Thoracic aorta (tissue), 2 donors: ENCODE measurements at places on chromosomes 4 and X.

GRCh38 chr4:110615353-110616237 is 7.3 kb downstream of the PITX2 start:
- no peak for DNase-seq

GRCh38 chr4:21387683-21388082 is 560.9 kb downstream of the KCNIP4 start:
- no peak for DNase-seq

DNA sequence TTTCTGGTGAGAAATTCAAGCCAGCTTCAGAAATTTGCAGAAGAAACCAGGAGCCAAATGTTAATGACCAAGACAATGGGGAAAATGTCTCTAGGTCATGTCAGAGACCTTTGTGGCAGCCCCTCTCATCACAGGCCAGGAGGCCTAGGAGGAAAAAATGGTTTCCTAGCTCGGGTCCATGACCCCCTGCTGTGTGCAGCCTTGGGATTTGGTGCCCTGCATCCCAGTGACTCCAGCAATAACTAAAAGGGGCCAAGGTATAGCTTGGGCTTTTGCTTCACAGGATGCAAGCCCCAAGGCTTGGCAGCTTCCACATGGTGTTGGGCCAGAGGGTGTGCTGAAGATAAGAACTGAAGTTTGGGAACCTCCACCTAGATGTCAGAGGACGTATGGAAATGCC is 814.7 kb upstream of the SLIT2 start:
- no peak for DNase-seq

DNA sequence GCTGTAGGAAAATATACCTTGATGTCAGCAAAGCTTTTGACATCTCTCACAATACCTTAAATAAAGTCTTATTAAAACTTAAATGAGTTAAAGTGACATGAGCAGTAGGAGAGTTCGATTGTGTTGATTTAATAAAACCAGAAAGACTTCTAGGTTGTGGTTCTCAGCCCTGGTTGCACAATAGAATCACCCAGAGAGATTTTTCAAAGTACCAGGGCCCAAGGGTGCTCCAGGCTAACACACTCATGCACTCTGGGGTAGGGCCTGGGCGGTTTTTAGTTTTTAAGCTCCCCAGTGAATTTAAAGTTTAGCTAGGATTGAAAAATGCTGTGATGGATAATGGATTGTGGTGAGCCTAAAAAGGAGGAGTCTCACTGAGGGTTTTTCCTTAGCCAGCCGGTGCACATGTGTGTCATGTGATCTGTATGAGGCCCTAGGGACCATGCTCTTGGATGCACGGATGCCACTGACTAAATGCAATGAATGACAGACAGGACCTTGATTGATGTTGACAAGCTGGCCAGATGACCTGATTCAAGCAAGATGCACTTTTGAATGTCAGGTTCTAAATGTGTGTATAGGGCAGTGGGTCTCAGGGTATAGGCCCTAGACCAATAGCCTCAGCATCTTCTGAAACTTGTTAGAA is 185.0 kb downstream of the PTTG2 start:
- DNase-seq: no peak

DNA sequence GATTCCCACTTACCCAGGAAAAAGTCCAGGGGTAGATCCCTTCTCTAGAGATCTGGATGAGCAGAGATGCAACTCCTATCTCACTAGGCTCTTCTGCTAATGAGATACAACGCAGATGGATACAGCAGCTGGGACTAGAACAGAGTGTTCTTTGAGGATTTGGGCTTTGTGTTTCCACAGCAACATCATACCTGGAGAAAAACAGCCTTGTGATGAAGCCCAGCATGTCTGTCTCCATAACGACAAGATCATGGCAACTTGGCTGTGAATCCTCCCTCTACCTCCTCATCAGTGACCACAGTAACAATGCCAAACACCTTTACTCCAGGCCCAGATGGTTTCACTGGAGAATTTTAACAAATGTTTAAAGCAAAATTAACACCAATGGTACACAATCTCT is 80.1 kb downstream of the RCHY1 start:
- no peak for DNase-seq

DNA sequence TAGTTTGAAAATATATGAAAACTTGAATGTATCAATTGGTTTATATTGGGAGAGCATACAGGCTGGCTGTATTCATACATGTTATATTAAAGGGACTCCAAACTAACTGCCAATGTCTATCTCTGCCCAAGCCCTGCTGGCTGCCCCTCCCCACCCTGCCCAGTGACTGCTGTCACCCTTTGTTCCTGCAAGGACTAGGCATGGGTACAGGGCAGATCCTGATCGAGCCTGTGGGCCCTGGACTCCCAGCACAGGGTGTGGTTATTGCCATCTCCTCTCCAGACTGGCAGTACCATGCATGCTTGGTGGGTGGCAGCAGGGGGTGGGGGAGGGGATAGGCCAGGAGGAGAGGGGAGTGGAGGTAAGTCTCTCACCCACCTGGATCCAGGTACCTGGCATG is 167.5 kb upstream of the RASGEF1B start:
- DNase-seq: no peak

- DNase-seq: no peak
Observed at GRCh38 chrX:3345281-3346191, 916 bp downstream of the MXRA5 start.

DNA sequence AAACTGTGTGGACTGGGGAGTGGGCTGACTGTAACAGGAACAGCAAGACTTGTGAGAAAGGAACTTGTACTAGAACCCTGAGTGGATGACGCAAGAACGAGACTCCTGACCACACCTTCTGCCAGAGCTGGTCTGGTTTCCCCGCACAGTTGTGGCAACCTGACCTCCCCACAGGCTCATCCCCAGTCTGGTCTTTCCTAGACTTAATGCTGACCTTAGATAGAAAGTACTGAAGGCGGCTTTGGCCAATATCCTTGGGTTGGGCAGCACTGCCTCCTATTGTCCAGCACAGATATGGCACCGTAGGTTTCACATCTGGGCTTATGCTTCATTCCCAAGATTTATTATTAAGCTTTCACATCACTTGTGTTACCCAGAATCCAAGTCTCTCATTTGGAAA is 137.8 kb upstream of the FRG1 start:
- no peak for DNase-seq

DNA sequence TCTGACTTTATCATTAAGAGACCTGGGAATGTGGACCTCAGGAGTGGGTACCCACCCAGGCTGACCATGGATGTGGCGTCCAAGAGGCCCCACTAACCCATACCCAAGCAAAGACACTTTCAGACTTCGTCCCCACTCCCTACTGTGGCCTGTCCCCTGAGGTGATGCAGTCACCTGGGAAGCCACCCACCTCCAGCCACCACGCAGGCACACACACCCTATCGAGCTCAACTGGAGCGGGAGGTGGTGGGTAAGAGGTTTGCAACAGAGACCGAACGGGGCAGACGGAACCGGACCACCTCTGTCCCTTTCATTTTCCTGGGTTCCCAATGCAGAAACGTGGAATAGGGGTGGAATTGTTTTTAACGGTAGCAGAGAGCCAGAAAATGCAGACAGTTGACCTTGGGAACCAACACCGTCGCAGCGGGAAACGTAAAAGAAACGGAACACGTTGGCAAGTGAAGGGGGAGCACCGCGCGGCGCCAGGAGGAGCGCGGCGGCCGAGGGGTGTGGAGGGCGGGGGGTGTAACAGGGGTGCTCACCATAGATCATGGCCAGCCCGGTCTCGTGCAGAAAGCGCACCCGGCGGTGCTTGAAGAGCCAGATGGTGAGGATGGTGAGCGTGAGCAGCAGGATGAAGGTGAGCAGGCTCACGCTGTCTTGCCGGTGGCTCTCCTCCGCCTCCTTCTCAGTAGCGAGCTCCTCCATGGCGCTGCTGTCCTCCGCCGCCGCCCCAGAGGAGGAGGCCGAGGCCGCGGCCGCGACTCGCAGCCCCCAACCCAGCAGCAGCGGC is 559 bp downstream of the SLC9A7 start:
- no peak for DNase-seq

DNA sequence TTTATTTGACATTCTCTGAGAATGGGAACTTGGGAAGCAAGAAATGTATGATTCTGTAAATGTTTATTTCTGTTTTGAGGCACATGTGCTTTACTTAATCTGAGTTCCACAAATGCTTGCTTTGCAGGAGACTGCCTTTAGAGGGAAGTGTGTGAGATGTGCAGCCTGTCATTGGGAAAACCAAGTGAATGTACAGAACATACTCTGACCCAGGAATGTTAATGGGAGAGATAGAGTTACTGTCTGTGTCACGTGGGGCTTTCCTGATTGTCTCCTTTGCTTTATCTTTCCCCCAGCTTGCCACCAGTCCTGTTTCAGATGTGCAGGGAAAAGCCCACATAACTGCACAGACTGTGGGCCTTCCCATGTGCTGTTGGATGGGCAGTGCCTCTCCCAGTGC is 218.6 kb upstream of the ANXA3 start:
- no peak for DNase-seq

DNA sequence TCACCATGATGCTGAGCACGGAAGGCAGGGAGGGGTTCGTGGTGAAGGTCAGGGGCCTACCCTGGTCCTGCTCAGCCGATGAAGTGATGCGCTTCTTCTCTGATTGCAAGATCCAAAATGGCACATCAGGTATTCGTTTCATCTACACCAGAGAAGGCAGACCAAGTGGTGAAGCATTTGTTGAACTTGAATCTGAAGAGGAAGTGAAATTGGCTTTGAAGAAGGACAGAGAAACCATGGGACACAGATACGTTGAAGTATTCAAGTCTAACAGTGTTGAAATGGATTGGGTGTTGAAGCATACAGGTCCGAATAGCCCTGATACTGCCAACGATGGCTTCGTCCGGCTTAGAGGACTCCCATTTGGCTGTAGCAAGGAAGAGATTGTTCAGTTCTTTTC is 4.0 kb downstream of the HNRNPH2 start:
- no peak for DNase-seq

- no peak for DNase-seq
Observed at GRCh38 chr4:106766519-106766918, 269.6 kb downstream of the DKK2 start.

GRCh38 chr4:48470570-48470969 is 12.6 kb upstream of the SLC10A4 start:
- DNase-seq: no peak

- DNase-seq: no peak
Observed at GRCh38 chrX:8845469-8845868, 44.3 kb upstream of the FAM9A start.

- DNase-seq: no peak
Observed at GRCh38 chr4:42101446-42101975, 50.9 kb downstream of the BEND4 start.
